ENCODE measurements at places on chromosomes 11 and 22. TPM values are rescaled to one million over a fixed set of nuclear protein-coding genes. Genes with fewer than 3 reads are reported as not detected.

- no peak for DNase-seq
These were observed 2.0 kb downstream of the LMNTD2 start for GRCh38 chr11:558503-558902.

Gene MYRF
- 0.10 TPM for polyA plus RNA-seq

Gene CRYBA4
- polyA plus RNA-seq, result not detected

Gene TMX2
- 84.2 TPM for polyA plus RNA-seq

GRCh38 chr11:62753736-62754603 is at the start of gene ZBTB3:
Gene ZBTB3 (minus strand): TSS chr11:62754160. CDS start chr11:62753664, 496 bp downstream.
- DNase-seq, result peak; percentile 99

DNA sequence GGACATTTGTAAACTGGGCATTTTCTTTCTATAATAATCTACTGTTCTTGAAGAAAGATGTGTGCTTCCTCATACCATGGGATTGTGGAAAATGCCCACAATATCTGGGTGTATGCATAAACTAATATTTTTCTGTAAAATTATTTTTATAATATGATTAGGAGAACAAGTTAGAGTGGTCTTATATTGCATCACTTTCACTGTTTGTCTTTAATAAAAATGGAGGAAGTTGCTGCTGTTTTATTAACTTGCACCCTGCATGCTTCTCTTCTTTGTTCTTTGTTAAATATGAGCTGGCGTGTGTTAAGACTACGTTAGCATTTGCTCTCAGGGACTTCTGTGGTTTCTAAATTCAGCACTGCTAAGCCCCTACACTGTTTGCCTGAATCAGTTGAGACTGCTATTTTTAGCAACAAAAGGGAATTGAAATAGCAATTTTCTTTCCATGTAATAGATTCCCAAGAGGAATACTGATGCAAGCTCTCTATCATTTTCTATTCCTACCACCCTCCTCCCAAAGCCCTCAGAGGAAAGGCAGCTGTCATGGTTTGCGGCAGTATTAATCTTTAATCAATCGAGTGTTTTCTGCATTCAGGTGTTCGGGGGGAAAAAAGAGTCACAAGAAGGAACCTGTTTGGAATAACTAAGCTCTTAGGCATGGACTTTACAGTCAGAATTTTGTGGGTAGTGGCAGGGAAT is 56.1 kb downstream of the HSD17B12 start:
- peak; percentile 87 for DNase-seq

Gene GAL3ST3
- polyA plus RNA-seq, result not detected

DNA sequence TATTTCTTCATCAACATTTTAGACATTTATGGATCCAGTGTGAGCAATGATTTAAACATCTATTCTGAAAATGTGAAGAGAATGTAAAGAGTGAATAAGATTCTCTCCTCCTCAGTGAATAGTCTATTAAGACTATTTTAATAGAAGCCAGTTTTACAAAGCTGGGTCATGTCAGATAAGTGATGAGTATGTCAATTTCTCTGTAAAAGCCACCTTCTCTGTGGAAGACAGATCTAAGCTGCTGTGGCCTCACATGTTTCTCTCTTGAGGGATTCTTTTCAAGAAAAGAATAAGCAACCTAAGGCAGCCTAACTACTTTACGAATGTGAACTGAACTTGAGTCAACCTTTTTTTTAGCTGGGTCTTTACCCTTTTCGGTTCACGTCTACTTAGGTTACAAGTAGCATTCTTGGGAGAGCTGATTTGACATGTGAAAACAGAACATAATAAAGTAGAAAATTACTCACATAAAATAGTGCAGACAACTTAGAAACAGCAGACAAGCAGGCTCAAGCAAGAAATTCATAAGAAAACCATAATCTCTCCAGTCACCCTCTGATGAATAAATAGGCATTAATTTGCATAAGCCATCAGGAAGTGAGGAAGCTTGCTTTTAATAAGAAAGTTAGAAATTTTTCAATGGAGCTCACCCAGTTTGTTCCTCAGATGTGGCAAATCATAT is 9.9 kb downstream of the CTSC start:
- DNase-seq, result no peak

- DNase-seq, result no peak
These were observed 41.6 kb downstream of the WEE1 start for GRCh38 chr11:9615031-9615451.

- no peak for DNase-seq
These were observed 16.4 kb downstream of the MMP20 start for GRCh38 chr11:102608699-102609098.

DNA sequence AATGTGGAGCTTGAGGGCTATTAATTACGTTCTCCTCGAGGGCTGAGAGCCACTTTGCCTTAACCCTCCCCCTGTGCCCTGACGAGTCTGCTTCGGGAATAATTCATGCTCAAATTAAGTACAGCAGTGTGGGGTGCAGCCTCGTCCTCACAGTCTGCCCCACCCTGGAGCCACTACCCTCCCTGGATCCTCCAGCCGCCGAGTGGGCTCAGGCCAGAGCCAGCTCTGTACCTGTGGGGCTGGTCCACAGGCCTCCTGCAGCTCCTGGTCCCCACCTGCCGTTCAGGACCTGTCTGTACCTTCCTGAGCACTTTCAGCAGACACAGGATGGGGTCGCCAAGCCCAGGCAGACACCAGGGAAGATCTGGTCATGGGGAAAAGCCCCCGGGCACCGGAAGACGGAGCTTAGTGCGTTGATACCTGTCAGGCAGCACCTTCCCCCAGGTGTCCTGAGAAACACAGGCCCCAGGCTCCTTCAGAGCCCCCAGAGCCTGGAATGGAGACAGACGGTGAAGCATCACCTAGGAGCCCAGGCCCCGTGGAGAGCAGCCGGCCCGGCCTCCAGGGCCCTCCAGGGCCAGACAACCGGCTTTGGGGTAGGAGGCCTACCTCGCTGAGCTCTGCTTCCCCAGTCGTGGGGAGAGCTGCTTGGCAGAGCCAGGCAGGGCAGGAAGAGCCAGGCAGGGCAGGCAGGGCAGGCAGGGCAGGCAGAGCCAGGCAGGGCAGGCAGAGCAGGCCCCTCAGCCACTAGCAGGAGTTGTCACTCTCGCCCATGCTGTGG is 9.7 kb downstream of the TSPAN32 start:
- DNase-seq, result no peak

DNA sequence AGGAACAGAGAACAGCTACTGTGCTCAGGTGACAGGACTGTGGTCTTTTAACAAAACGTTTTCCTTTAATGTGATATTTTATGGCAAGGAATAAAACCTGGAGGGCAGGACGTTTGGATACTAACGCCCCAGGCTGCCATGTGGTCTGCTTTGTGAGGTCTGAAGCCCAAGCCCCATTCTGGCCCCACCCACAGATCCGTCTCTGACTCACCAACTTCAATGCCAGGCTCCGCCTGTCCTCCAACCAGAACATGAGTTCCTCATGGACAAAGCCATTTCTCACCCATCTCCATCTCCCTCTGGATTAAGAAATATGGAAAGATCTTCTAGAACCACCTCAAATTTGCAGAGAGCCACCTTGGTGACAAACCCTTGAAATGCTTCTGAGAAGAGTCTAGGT is 148.8 kb downstream of the CRYBB2 start:
- DNase-seq, result peak; percentile 75

- DNase-seq, result no peak
These were observed 73.4 kb downstream of the MYEOV start for GRCh38 chr11:69367211-69367964.

GRCh38 chr22:41367039-41367679 is 14.6 kb upstream of the TEF start:
- peak; percentile 96 for DNase-seq

DNA sequence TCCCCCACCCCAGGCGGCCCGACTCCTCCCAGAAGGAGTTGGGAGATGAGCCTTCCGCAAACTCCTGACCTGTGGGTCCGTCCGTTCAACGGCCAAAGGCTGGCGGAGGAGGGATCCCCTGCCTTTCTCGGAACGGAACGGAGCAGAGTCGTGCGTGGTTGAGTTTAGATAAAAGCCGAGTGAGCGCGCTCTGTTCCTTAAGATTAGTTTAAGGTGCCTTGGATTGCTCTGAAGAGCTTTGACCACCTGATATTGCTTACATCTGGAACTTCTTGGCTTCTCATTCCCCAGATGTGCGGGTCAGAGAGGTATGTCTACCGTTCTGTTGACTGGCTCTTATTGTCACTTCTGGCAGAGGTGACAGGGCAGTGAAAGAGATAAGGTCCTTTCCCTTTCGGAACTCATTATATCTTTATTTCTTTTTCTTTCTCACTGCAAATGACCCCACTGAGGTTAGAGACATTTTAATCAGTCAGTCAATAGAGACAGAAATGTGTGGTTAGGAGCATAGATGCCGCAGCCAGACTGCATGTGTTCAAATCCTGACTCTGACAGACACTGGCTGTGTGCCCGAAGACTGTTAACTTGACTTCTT is at the start of gene TRIM6:
Gene TRIM6, plus strand, starts transcription at position 31 of the 595 bp plus-strand sequence. Its CDS starts 261 bp downstream, at position 292.
- DNase-seq, result peak; percentile 31

Gene FAM168A
- 17.8 TPM for polyA plus RNA-seq

DNA sequence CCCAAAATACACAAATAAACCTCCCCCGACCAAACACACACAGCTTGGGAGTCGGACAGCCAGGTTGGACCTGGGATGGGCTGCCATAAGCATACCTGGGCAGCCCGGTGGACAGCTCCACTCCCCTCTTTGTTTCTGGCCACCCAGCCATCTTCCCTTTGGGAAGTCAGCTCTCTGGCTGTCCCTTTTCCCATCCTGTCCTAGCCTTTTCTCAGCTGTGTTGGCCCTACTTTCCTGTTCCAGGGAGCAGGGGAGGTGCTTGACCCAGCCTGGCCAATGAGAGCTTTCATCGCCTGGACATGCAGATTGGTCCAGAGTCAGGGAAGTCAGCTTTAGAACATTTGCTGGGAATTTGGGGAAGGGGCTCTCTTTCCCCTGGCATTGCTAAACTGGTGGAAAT is 68.7 kb upstream of the NECTIN1 start:
- no peak for DNase-seq

Gene RPS6KB2
- polyA plus RNA-seq, result 34.0 TPM

Gene ALDH3B1
- 19.1 TPM for polyA plus RNA-seq

Gene BARX2
- not detected for polyA plus RNA-seq

DNA sequence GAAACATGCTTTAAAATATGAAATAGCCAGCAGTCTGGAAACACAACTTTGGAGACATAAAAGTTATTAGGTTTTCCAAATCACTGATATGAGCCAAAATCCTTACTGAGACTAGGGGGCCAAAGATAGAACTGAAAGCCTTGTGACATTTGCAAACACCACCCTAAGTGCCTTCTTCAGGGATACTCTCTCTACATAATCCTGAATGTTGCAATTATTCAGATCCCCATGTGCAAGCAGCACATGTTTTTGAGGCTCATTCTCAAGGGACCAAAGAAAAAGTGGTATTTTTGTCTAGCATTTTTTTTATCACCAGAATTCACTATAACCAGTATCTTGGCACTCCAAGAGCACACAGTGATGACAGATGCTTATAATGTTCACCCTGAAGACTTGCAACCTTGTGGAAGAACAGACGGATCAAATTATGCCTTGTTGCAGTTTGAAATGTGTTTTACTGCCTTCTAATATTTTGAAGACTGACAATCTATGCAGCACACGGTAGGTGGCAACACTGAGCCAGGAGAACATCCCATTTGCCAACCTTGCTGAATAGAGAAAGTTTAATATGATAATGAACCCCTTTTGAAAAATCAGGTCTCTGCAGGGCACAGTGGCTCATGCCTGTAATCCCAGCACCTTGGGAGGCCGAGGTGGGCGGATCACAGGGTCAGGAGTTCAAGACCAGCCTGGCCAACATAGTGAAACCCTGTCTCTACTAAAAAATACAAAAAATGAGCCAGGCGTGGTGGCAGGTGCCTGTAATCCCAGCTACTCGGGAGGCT is 78.5 kb downstream of the PLEKHA7 start:
- peak; percentile 31 for DNase-seq

DNA sequence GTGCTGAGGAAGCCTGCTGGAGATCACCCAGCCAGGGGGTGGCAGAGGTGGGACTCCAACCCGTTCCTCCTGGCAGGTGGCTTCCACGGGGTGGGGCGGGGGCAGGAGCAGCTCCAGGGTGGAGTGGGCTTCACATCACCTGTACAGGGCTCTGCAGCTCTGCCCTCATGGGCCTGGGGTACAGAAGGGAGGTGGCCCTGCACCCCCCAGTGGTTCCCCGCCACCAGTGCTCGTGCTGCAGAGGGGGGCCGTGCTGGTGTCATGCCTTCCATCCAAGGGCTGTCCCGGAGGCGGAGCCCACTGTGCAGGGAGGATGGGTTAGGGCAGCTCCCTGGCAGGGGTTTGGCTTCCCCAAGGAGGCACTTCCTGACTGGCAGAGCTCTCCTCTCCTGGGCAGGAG is 76.4 kb upstream of the SHISAL1 start:
- DNase-seq, result no peak

- no peak for DNase-seq
These were observed 25.5 kb upstream of the LINC01488 start for GRCh38 chr11:69455969-69456368.

DNA sequence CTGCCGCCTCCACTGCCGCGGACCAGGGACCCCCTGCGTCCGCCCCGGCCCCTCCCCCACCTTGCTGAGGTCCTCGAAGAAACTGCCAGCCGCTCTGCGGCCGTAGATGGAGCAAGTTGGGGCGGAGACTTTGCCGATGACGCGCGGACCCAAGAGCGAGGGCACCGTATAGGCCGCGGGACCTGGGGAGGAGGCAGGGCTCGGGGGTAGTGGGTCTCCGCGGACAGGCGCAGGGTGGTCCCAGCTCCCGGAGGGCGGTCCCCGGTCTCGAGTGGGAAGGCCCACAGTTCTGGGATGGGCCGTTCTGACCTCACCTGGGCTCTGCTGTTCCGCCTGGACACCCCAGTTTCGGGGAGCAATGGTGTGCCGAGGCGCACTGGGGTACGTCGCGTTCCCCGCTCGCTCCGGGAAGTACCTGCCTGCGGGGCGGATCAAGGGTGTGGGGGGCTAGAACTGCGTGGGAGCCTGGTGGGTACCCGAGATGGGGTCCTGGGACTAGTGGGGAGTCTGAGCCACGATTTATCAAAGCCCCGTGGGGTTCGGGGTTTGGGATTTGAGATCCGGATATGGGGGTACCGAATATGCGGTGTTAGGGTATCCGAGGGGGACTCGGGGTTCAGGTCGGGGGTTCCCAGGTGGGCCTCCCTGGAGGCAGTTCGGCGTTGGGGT is 1.2 kb upstream of the TYMP start:
- peak; percentile 86 for DNase-seq

GRCh38 chr11:103625624-103625965 is 410.8 kb upstream of the DDI1 start:
- no peak for DNase-seq

GRCh38 chr22:28398981-28399380 is 280.7 kb downstream of the TTC28 start:
- peak; percentile 73 for DNase-seq

GRCh38 chr11:46505741-46506482 is 87.9 kb downstream of the AMBRA1 start:
- no peak for DNase-seq

- DNase-seq, result no peak
These were observed 809 bp downstream of the MIEF1 start for GRCh38 chr22:39502789-39503409.

Gene TXNRD2
- polyA plus RNA-seq, result 13.2 TPM
